ENCODE measurements at places on chromosomes 7 and 10.

DNA sequence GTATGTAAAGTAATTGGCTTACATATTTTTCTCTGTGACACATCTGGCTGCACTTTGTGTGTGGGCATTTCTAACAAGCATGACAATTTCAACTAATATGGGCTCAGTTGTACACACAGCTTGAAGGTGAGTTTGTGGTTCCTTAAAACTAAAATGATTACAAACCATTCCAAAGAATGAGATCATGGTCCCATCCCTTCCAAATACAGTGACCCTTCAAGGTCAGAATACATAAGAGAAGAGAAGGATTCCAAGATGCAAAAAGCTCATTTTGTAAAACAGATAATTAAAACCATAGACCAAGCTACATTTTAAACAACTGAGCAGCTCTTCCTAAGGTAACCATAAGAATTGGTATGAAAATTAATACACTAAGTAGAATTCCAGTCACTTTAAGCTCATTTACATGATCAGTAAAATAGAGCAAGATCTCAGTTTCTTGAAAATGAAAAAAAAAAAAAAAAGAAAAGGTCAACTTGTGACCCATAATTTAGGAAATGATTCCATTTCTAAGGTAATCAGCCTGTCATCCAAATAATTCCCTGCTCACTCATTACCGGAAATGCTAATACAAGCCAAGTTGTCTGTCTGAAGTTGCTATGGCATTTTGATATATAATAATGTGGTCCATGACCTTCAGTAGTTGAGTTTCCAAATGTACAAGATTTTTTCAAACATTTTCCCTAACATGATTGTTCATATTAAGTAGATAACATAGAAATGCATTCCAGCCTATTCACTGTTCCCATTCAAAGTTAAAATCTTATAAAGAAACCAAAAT is 688.5 kb downstream of the PARD3 start:
- DNase-seq: no peak

DNA sequence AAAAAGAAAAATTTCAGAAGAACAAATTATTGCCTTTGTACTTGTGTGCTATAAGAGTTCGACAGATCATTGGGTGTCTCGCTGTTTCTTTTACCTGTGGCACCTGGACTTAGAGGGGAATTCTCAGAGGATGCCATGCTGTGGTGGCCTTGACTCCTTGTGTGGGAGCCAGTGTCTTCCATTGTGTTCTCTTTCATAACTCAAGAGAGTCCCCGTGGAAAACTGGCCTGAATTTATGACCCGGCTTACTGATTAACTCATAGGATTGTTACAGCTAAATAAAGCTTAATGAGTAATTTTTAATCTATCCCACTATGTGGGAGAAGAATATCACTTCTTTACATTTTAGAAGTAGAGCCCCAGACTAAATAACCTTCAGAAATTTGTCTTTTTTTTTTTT is 54.5 kb downstream of the UBE3C start:
- DNase-seq: no peak

DNA sequence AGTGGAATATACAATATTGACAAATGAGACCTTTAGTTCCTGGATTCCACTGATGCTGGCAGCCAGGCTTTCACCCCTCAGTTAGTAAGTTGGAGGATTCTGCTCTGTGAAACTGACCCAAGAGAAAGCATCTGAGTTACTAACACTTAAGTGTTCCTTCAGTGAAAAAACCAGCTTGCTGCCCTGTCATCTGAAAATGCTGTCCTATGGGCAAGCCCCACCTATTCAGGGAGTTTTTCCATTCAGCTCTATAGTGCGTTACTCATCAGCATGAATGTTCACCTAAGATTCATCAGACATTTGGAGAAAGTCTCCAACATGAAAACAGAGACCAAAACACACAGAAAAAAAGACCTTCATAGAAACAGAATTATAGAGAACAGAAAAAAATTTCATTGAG is 37.9 kb downstream of the PRPF18 start:
- DNase-seq: no peak

GRCh38 chr10:47112612-47113011 is 187.4 kb upstream of the GDF10 start:
- no peak for DNase-seq

GRCh38 chr10:34151931-34152330 is 663.2 kb downstream of the PARD3 start:
- DNase-seq: no peak

DNA sequence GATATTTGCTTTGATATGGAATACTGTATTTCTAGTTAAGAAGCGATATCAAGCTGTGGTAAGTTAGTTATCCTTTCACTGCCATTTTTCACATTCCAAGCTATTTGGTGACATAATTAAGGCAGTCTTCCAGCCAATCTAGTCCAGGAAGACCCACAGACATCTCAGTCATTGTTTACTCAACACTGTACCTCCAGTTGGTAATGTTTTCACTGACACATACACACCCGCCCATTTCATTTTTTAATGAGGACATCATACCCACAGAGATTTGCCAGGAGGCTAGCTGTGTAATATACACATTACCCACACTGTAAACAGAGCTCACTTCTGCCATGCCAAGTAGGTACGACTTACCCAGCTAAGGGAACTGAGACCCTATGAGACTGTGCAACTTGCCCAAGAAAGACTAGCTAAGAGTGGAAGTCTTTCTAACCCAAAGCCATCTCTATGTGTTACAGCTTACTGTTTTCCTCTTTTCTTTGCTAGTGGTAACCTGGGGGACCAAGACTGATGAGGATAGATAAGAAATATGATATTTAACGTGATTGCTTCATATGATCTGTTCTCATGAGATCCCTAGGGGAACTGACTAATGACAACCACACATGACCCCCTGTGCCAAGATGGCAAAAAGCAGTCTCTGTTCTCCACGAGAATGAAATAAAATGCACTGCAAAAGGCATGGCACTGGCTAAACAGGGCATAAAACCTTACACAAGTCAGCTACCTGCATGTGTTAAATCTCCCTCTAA is 179.0 kb downstream of the DGKI start:
- no peak for DNase-seq

DNA sequence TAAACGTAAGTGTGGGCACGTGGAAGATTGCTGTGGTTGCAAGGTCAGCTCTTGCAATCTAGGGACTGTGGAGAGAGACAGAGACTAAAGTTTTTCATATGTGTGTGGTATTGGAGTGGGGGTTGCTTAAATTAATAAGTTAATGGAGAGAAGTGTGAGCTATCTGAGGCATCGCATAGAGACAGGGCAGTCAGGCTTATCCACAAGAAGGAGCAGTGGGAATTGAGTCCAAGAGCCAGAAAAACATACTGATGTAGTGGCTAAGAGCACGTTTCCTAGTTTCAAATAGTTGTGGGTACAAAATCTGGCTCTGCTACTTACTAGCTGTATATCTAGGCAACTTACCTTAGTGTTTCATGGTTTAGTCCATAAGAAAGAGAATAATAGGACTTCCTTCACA is 65.8 kb downstream of the SORCS3 start:
- no peak for DNase-seq

DNA sequence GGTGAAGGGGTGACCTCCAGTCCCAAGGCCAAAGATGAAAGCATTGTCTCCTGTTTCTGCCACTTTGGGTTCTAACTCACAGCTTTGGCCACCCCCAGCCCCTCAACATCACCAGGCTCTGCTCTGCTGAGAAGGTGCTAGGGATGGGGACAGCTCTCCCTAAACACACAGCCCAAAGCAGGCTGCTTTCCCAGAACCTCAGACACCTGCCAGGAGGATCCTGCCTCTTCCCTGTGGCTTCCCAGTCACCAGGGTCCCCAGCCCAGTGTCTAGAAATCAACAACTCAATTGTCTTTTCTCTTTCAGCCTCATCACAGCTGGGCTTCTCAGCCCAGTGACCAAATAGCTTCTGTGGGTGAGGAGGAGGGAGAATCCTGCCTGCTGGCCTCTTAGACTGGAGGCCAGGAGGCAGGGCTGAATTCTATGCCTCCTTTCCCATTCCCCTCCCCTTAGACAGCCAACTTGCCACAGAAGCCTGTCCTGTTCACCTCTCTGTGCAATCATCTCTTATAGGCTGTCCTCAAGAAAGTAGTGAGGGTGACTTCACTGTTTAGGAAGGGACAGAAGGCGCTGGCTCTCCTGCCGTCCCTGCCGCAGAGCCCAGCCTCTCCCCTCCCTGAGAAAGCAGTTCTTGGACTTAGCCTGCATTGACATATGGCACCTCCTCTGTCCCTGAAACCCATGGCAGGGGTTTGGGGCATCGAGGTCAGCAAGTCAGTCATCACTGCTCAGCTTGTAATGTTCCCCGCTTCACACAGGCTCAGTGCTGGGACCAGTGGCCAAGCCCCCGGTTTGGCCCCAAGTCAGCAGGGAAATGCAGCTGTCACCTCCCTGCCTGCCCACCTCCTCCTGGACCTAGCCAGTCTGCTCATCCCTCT is 3.7 kb downstream of the FGF8 start:
- DNase-seq: no peak

DNA sequence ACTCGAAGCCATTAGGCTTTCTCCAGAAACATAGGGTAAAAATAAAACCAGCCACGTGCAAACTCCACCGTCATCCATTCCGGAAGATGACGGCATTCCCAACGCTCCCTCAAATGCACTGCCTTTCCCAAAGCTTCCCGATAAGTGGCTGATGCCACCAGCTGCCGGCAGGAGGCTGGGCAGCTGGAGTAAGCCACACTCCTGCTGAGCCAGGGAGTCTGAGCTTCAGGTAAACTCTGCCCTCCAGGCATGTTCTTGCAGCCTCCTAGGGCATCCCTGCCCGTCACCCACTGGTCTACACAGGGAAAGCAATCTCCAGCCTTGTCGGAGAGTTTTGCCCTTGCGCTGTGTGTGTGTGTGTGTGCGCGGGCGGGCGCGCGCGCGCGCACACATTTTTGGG is 40.5 kb upstream of the TMEM273 start:
- DNase-seq: no peak

DNA sequence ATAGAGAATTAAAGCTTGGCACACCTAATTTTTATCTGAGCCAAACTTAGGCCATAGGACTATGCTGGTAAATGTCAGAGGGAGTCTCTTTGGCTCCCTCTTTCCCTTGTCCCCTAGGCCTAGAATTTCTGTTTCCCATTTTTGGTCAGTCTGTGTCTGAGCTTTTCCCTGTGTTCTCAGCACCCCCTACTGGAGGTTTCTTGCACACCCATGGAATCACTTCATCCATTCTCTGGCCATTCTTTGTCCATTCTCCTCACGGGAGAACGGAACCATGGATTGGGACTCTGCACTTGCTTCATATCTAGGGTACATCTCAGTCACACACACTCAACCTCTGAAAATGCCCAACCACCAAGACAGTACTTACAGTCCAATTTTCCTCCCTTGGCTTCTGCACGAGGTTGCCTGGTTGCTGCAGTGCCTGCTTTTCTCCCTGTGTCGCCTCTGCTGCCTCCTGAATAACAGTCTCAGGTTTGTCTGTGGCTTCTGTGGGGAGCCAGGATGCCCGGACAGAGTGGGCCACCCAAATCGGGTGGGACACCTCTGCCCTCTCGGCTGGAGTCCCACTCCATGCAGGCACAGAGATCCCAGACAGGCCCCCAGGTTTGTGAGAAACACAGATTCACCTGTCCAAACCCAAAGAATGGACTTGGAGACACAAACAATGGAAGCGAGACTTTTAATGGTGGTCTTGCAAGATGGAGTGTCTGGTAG is 35.1 kb upstream of the DNAH11 start:
- peak; percentile 73 for DNase-seq

DNA sequence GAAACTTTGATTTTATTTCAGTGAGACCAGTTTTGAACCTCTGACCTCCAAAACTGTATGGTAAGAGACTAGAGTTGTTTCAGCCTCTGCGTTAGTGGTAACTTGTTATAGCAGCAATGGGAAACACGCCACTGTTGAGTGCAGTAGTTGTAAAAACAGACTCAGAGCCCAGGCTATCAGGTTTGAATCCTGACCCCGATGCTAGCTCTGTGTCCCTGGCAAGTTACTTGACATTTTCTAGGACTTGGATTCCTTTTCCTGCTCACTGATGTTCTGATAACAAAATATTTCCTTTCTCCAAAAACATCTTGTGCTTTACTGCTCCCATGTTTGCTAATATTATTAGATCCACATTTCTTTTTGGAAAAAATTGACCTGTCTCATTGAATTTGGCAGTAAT is 131.0 kb downstream of the PLXDC2 start:
- no peak for DNase-seq

- no peak for DNase-seq
Observed at GRCh38 chr10:67175354-67175753, 249.5 kb downstream of the LRRTM3 start.

DNA sequence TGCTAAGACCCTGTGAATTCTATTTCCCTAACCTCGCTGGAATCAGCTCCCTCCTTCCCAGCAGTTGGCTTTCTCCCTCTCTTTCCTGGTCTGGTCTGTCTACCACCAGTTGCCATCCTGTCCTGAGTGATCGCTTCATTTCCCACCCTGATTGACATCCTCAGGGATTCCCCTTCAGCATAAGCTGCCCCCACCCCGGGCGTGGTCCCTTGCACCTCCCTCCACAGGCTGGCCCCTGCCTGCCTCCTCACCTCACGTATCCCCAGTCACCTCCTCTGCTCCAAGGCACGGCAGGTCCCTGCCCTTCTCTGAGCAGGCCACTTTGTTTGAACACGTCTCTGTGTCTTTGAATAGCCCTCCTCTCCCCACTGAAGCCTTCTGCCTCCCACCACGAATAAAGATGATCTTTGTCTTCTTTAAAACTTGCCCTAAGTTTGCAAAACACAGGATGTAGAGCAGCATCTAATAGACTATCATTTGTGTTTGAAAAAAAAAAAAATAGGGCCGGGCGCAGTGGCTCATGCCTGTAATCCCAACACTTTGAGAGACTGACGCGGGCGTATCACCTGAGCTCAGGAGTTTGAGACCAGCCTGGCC is 233.5 kb downstream of the CUX1 start:
- DNase-seq: no peak

- no peak for DNase-seq
Observed at GRCh38 chr7:35658606-35659201, 36.2 kb downstream of the HERPUD2 start.

- no peak for DNase-seq
Observed at GRCh38 chr7:139560678-139561077, 37.2 kb downstream of the CLEC2L start.

DNA sequence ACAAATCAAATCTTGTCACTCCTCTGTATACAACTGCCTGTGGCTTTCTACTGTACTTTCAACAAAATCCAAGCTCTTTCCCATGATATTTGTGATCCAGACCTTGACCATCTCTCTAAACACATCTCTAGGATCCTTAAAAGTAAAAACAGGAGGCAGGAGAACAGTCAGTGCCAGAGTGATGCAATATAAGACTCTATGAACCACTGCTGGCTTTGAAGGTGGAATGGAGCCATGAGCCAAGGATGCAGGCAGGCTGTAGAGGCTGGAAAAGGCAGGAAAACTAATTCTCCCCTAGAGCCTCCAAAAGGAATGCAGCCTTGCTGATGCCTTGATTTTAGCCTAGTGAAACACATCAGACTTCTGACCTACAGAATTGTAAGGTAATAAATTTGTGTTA is 45.5 kb upstream of the LRRN3 start:
- DNase-seq: no peak

DNA sequence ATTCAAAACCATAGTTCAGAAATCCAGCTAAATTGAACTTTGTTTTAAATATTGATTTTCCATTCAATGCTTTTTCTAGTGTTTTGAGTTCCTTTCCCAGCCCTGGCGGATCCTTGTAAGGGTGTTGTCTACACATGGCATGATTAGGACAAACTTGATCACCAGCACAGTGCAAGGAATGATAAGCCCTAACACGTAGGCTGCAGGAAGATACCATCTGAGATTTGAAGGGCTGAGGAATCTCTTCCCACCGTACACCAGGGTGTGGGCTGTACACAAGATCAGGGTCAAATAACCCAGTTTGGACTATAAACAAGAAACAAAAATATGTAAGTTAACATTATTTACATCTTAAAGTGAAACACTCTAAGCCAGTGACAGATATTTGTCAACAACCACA is 27.4 kb downstream of the STEAP4 start:
- no peak for DNase-seq

- DNase-seq: peak; percentile 85
Observed at GRCh38 chr10:91251430-91252056, 31.1 kb downstream of the PCGF5 start.

All from activated CD4-positive, alpha-beta T cell treated with anti-CD3 and anti-CD28 coated beads, Interleukin-2, amount 10 ng/mL, durations not matched to agents 24 days and 14 days (primary cell).